ENCODE measurements at places on chromosomes 12 and 14.

- DNase-seq = no peak
These were observed 213.3 kb upstream of the FKBP4 start for GRCh38 chr12:2581293-2582045.

- no peak for DNase-seq
These were observed 78.8 kb downstream of the TMCC3 start for GRCh38 chr12:94571556-94571955.

DNA sequence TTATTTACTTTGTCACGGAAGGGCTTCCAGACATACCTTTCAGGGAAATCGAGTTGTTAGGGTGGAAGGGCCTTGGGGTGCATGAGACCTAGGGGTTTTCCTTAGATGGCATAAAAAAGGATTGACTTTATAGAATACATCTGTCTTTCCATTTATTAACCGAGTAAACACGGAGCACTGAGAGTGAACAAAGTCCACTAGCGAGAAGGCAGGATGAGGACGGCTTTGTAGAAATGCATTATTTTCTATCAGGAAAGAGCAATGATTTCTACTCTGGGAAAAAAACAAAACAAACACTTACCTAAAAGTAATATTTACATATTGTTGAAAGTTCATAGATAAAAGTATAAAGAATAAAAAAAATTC, 91.8 kb downstream of the RCOR1 start:
- no peak for DNase-seq

DNA sequence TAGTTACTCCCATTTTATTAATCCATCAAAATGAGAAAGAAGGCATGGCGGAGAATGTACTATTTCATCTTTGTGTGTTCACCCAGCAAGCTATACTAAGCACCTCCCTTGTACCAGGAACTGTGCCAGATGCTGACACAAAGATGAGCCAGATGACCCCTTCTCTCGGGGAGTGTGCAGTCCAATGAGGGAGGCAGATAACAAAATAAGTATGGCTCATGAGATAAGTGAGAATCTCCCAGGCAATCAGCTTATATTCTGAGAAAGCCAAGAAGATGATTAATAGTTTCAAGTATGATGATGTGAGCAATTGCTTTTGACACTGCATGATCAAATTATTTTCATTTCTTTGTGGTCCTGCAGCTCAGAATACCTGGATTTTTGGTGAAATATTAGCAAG, 1.3 kb upstream of the TMEM233 start:
- no peak for DNase-seq

DNA sequence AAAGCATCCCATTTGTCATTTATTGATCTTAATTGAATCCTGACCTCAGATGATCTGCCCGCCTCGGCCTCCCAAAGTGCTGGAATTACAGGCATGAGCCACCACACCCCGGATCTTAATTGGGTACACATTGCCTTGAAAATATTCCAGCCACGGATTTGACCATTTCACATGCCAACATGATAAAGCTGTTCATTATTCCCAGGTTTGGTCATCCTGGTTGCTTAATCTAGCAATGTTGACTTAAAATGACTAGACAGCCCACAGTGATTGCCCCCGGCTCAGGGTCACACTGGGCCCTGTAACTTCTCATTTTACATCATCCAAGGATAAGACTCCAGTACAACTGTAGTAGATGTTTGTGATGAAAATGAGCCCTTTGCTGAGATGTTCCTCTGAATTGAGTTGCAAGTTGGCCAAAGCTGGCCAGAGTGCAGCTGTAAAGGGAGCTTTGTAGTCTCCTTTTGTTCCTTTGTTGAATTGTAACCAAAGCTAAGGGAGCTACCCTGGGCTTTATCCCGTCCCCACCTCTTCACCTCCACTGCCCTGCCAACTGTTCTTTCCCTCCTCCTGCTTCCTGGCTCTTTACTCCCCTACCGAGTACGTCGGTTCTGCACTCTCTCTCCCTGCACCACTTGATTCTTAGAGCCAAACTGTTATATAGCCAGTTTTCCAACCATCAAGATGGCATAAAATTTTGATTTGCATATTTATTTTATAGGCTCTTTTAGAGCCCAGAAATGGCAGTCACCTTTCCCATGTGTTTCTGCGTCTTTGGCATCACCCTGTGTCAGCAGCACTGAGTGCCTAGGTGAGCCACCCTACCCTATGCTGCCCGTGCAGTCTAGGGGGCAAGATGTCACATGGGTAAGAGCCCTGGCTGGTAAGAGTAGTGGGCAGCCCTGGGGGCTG, 141.3 kb upstream of the HIF1A start:
- no peak for DNase-seq

DNA sequence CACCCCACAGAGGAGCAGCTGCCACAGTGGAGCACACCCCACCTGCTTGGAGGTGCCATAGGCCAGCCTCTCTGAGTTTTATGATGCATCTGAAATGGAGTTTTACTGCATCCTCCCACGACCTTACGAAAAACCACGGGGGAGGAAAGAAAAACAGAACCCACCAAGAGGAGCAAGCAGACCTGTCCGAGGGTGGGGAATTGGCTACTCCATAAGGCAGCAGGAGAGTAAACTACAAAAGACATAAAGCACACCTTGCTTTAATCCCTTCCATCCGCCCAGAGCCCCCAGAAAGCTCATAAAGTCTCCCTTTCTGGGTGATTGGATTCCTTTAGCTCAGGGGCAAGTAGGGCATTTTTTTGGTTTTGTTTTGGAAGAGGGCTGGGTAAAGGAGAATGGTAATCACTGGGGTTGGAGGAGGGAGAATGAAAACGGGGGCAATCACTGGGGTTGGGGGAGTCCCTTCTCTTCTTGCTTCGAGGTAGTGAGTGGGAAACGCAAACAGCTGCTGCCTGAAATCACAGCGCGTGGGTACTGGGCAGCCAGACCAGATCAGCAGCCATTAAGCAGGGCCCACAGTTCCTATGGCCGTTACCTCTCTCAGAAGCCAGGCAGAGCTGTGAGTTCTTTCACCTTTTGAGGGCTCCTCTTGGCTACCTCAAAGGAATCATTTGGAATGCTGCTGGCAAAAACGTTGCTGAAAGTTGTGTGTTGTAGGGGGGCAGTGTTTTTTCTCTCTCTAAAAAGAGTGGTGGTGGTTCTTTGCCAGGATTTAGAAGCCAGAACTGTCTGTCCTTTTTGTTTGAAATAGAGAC, 433.6 kb downstream of the ZFP36L1 start:
- DNase-seq = no peak

- no peak for DNase-seq
These were observed 2.2 kb downstream of the ZC3H10 start for GRCh38 chr12:56120158-56120846.

GRCh38 chr14:51828017-51828797, 32.2 kb upstream of the GNG2 start:
- DNase-seq = peak; percentile 73

DNA sequence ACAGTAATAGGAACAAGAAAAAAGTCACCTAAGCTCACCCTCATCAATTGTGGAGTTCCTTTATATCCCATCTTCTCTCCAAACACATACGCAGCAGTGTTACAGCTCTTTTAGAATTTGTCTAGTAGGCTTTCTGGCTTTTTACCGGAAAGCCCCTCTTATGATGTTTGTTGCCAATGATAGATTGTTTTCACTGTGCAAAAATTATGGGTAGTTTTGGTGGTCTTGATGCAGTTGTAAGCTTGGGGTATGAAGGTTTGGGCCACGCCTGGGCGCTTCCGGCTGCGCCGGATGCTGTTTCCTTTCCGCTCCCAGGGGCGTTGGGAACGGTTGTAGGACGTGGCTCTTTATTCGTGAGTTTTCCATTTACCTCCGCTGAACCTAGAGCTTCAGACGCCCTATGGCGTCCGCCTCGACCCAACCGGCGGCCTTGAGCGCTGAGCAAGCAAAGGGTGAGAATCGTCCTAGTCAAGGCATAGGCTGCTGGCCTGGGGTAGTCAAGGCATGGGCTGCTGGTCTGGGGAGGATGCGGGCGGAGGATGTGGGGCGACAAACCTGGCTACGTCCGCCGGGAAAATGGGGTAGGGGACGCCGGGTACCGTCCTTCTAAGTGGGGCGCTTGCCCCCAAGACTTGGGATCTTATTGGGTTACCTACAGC, at the start of the genes C12orf57 and RNU7-1:
C12orf57 (plus strand) TSS at position 301 of the 659 bp plus-strand sequence; CDS start at position 401, 100 bp downstream.
RNU7-1 (plus strand) TSS at position 95 of the 659 bp plus-strand sequence.
- DNase-seq = peak; percentile 81

GRCh38 chr14:101330416-101331140, 230.7 kb upstream of the DIO3 start:
- DNase-seq = no peak

DNA sequence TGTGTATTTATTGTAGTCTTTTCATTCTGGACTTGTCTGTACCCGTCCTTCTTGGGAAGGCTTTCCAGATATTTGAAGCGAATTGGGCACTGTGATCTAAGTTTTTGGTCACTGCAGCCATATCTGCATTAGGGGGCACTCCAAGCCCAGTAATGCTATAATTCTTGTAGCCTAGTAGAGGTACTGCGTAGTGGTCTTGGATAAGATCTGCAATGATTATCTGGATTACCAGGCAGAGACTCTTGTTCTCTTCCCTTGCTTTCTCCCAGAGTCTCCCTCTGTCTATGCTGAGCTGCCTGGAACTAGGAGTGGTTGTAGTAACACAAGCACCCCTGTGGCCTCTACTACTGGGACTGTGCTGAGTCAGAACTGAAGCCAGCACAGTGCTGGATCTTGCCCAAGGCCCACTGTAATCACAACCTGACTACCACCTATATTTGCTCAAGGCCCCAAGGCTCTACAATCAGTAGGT, 30.0 kb downstream of the SLC38A2 start:
- peak; percentile 46 for DNase-seq

DNA sequence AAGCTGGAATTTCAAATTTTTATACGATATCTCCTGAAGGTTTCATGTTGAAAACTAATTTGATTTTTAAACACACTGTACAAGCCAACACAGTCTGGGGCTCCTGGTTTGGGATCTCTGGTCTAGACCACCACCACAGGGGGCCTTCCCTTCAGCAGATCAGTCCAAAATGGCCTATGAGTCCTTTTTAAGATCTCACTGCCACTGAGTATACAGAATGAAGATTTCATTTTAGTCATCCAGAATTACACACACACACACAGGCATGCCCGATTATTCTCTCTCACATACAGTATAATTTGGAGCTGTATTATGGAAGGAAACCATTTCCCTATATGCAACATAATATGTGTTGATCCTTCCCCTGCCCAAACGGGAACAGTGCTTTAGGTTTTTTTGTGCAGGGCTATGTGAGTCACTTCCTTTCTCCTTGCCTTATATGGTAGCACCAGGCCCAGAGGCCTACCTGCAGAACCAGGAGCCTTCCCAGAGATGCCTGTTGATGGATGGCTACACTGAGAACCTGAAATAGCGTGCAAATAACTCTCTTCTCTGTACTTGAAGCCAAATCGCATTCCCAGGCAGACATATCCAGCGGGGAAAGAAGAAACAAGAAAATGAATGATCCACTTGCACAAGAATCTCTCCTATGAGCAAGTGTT, 28.1 kb upstream of the WNK1 start:
- DNase-seq = peak; percentile 37

DNA sequence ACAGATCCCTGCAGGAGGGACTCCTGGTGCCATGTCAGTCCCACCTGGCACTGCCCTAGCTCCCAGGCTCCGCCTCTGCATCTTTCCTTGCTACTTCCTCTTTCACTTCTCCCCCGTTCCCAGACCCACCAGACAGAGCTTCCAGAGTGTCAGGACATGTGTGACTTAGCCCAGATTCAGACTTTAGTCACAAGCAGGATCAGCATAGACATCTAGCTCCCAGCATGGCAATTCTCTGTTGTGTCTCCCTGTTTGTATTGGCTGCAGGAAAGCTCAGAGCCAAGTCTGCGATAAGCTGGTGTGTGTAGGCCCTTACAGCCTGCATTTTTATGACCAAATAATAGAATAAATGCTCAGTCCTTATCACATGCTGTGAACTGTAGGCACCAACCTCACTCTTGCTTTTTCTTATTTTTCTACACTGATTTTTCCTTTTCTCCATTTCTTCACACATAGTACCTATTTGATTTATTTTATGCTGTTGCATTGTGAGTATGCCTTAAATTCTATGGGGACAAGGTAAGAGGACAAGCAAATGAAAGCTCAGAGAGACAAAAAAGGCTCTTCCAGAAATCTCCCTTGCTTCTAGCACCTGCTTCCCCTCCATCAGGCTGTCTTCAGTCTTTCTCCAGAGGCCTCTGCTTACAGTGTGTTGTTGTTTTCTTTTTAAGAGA, 5.9 kb downstream of the DHRS2 start:
- DNase-seq = no peak

- DNase-seq = no peak
These were observed 70.0 kb upstream of the GALNT9 start for GRCh38 chr12:132399092-132400010.

GRCh38 chr14:51533872-51534553, 117.7 kb upstream of the FRMD6 start:
- DNase-seq = no peak

DNA sequence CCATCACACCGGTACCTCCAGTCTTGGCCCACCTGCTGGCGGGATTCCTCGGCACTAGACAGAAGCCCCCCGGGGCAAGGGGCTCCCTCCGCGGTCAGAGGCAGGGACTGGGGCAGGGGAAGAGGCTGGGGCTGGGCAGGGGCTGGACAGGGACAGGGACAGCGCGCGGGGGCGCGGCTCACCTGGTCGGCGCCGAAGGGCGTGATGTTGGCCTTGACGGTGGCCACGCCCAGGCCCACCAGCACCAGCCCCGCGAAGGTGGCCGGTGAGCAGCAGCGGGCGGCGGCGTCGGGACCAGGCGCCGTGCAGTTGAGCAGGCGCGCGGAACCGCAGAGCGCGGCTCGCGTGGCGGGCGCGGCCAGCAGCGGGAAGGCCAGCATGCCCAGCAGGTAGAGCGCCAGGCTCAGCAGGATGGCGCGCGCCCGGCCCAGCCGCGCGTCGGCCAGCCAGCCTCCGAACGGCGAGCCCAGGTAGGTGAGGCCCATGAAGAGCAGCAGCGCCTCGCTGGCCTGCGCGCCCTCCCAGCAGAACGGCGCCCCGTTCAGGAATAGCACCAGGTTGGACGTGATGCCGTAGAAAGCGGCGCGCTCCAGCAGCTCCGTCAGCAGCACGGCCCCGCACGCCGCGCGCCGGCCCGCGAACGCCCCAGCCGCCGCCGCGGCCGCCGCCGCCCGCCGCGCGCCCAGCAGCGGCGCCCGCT, 392 bp downstream of the SLC15A4 start:
- DNase-seq = no peak

DNA sequence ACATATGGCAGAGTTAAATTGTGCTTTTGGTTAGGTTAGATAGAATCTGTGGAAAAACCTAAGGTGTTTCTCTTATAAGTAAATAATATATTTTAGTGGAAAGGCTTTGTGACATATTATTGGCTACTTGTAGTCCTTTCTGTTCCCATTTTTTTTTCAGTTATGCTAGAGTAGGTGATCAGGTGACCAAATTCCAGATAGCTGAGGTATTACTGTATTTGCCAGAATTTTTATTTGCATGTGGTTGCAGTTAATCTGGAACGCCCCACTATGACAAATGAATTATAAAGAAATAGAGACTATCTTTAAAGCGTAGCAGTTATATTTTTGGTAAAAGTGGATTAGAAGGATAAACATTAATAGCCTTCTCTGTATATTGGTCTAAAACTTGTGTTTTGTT, 52.0 kb downstream of the ARHGAP5 start:
- DNase-seq = no peak

Data from CD4-positive, alpha-beta T cell treated with Interleukin-15 for 4 hours (primary cell).